ENCODE measurements at places on chromosomes 13 and 19.

DNA sequence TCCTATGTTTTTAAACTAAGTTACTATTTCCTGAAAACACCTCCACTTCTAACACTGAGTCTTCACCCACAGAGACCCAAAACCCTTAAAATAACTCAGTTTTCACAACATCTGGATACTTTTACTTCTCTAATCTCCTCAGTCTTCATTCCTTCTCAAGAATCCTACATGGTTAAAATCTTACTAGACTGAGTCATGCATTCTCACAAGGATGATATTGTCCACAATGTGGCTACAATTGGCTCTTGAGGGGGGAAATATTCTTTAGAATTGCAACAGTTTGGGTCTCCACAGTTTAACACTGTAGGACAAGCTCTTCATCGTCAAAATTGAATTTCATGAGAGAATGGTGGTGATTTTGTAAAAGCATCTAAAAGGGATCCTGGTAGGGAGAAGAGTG is 397.1 kb downstream of the SLITRK5 start:
- no peak for DNase-seq

DNA sequence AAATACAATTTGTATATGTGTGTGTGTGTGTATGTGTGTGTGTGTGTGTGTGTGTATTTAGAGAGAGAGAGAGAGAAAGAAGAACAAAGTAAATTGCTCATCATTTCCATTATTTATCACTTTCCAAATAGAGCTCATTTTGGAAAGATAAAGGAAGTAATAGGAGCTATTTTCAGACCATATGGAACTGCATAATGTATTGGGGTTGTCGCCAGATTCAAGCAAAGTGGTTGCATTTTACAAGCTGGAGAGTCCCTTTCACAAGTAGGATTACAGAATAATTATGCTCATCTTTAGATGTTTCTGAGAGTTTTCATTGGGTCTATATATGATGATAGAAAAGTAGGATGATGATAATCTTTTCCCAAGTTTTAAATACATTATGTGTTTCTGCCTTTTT is 842.7 kb upstream of the SLC10A2 start:
- DNase-seq = no peak

- no peak for DNase-seq
Measured at GRCh38 chr19:7500811-7501450, 12.1 kb upstream of the PEX11G start.

DNA sequence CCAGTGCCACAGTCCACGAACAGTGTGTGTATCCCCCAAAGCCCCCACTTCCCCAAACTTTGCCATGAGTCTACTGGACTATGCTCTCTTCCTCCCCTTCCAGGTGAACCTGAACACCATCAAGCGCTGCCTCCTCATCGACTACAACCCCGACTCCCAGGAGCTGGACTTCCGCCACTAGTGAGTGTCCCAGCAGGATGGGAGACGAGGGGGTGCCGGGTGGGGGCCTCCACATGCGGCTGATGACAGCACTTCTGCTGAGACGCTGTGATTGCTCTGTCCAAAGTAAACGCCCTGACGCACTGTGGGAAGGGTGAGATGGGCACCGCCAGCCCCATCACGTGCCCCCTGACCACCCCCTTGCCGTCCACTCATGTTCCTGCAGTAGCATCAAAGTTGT is 2.0 kb upstream of the P2RY11 start:
- DNase-seq = no peak

DNA sequence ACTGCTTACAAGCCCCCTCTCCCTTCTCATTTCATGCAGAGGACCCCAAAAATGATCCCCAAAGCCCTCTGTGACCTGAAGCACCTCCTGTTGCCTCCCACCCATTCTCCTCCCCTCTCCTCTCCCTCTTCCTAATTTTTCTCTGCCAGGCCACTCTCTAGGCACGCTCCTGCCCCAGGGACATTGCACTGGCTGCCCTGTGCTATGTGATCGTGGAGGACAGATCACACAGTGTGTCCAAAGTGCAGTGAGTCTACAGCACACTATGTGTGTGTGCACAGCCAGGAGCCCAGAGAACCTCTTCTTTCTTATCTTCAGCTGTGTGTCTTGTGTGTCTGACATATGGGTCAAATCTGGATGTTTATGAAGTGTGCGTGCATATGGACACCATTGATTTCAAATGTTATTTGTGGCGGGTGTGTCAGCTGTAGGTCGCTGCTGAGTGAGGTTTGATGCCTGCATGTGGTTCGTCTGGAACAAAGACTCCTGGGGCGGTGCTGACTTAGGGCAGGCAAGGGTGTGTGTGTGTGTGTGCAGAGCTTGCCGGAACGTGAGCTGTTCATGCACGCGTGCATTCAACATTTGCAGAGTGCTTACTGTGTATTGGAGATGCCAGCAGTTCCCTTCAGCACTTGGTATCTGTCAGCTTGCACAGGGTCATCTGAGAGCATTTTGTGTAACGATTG is 2.1 kb upstream of the KLHL26 start:
- no peak for DNase-seq

DNA sequence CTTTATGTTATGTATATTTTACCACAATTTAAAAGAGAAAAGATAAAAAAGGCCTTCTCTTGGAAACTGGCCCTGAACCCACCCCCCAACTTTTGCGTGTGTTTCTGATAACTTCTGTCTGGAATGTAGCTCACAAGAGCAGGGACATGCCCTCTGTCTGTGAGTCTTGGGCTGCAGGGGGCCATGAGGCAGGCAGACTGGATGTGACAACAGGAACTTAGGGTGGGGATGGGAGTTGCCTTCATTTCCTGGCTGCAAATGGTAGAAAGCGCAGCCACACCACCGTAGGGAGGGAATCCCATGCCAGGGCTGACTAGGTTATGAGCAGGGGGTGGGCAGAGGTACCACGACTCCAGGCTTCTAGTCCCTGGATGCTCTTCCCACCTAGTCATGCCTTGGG is 21.9 kb downstream of the CILP2 start:
- no peak for DNase-seq

DNA sequence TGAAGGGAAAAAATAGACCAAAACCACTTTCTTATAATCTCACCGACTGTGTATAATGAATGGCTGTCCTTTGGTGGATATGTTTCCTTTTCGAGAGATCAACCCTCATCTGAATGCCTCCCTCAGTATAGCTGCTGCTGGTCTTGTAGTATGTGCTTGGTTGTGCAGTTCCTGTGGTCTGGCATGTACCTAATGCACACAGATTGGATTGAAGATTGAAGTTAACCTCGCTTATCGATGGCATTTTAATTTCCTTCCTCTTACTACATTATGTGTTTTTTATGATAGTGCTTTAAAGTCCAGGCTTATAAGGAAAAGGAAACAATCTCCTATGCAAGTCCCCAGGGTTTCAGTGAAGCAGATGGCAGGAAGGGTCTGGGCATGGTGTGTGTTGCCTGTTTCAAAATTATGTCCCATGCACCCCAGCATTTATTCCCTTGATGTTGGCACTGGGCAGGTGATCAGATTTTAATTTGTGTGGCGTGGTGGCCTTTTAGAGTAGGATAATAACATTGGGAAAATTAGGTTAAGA is 334.1 kb downstream of the SHISA2 start:
- no peak for DNase-seq

DNA sequence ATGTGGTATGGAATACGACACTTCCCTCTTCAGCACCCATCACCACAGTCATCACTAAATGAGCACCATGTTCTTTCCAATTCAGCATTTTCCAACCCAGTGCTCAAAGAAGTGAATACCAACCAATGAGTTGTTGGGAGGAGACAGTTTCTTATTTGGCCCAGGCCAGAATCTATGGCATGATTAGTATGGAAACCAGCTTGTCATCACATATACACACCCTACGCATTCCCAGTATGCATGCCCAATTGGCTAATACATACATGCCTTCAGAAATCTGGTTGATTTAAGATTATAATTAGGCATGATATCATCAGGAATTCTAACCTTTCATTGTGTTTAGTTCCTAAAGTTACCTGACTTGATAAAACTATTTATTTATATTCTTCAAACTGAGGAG is 430.0 kb downstream of the DIAPH3 start:
- no peak for DNase-seq

GRCh38 chr13:93558637-93559036 is 332.0 kb downstream of the GPC6 start:
- no peak for DNase-seq

DNA sequence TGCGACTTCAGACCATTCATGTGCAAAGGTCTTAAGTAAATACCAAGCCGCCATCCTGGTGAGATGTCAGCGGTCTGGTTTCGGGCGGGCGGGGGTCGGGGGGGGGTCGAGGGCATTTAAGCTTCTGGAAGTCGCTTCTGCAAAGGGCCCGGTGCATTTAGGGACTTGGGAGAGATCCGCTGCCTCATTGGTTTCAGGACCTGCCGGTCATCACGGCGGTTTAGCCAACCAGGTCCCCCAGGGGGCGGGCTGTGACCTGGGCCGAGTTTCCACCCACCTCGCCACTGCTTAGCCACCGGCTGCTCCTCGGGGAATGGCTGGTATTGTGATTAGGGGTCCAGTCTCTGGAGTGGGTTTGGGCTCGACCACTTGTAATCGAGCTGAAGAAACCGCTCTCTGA is 7.8 kb downstream of the ANKLE1 start:
- DNase-seq = peak; percentile 26

DNA sequence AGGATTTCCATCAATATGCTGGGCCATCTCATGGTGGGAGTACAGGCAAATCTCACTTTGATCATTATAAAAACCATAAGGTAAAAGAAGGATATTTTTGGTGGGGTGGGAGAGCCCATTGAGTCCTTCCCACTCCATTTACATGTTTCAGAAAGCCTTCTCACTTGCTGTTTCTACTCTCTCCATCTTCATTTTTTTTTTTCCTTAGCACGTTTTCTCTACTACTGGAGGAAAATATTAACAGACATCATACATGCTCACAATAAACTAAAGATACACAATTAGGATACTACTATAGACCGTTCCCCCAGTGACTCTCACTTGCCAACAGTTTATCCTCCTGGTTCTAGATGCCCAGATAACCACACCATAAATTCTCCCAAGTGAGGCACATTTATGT is 1.8 kb upstream of the AKAP8 start:
- DNase-seq = no peak

GRCh38 chr19:6967967-6968366 is 53.3 kb downstream of the MBD3L2B start:
- no peak for DNase-seq

GRCh38 chr19:7902796-7903243 is 857 bp upstream of the MAP2K7 start:
- no peak for DNase-seq

Data from right lung (tissue), 10 donors.